Activated CD4-positive, alpha-beta T cell treated with anti-CD3 and anti-CD28 coated beads, Interleukin-2, amount 10 ng/mL, durations not matched to agents 7 days and 5 days (primary cell): ENCODE measurements at places on chromosomes 2 and 18. TPM values are rescaled to one million over a fixed set of nuclear protein-coding genes. Genes with fewer than 3 reads are reported as not detected.

GRCh38 chr2:240402566-240403272 is 32.7 kb upstream of the GPC1 start:
- H3K27ac ChIP-seq, result peak overlapping the region; percentile 88
- no peaks in the 10 kb centered on the region for H3K27me3 ChIP-seq
- no peaks in the 10 kb centered on the region for H3K36me3 ChIP-seq
- H3K4me1 ChIP-seq, result peaks cover 21% of the 10 kb centered on the region

GRCh38 chr18:3384664-3385563 is 65.1 kb upstream of the TGIF1 start:
- no peaks in the 10 kb centered on the region for H3K4me1 ChIP-seq
- no peaks in the 10 kb centered on the region for H3K36me3 ChIP-seq
- no peak overlapping the region for H3K27ac ChIP-seq
- no peak for DNase-seq
- H3K27me3 ChIP-seq, result no peaks in the 10 kb centered on the region

The POTEC gene
- not detected for total RNA-seq

GRCh38 chr2:136324966-136325365 is 207.0 kb upstream of the CXCR4 start:
- DNase-seq, result no peak
- H3K4me1 ChIP-seq, result peaks cover 68% of the 10 kb centered on the region
- no peaks in the 10 kb centered on the region for H3K27me3 ChIP-seq

The GAREM2 gene
- 3.5 TPM for total RNA-seq

GRCh38 chr2:160574468-160575140 is 81.0 kb upstream of the RBMS1 start:
- H3K36me3 ChIP-seq, result peaks cover 1% of the 10 kb centered on the region
- H3K27ac ChIP-seq, result no peak overlapping the region
- no peak overlapping the region for H3K4me3 ChIP-seq

GRCh38 chr2:229775614-229776313 is 61.4 kb upstream of the DNER start:
- peaks cover 17% of the 10 kb centered on the region for H3K4me1 ChIP-seq
- DNase-seq, result no peak
- no peak overlapping the region for H3K27ac ChIP-seq
- no peak overlapping the region for H3K4me3 ChIP-seq
- H3K36me3 ChIP-seq, result peaks cover 61% of the 10 kb centered on the region
- no peaks in the 10 kb centered on the region for H3K27me3 ChIP-seq

The BOK gene
- not detected for total RNA-seq

- H3K36me3 ChIP-seq, result no peaks in the 10 kb centered on the region
- no peak overlapping the region for H3K27ac ChIP-seq
- no peaks in the 10 kb centered on the region for H3K4me1 ChIP-seq
- DNase-seq, result no peak
- no peaks in the 10 kb centered on the region for H3K27me3 ChIP-seq
Measured at GRCh38 chr2:46116553-46116991, 180.6 kb upstream of the EPAS1 start.

The UPP2 gene
- not detected for total RNA-seq

DNA sequence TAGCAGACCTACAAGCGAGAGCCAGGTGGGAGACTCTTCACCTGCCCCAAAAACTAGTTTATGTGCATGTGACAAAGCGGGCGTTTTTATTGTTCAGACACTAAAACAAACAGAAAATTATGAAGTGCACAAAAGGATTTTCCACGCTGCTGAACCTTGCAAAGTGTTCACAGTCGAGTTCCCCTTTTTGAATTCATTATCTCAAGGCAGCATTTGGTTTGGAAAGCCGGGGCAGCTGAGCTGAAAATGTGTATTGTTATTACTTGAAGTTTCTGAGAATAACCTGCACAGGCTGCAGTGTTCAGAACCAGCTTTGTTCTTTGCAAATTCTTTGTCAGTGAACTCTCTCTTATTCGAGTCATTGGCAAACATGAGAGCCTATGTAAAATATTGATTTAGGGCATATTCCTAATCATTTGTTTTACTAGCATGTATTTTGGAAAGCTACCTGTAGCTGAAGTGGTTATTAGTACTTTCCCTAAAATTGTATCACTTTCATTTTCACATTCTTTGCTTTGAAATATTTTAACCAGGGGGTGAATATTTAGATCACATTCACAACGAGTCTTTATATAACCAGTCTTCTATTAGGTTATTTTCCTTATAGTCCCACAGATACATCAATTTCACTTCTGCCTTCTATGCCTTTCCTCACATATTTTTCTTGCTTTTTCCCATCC is 59.5 kb downstream of the LRRTM1 start:
- no peak for DNase-seq
- H3K4me3 ChIP-seq, result no peak overlapping the region
- H3K27ac ChIP-seq, result no peak overlapping the region
- no peaks in the 10 kb centered on the region for H3K4me1 ChIP-seq

DNA sequence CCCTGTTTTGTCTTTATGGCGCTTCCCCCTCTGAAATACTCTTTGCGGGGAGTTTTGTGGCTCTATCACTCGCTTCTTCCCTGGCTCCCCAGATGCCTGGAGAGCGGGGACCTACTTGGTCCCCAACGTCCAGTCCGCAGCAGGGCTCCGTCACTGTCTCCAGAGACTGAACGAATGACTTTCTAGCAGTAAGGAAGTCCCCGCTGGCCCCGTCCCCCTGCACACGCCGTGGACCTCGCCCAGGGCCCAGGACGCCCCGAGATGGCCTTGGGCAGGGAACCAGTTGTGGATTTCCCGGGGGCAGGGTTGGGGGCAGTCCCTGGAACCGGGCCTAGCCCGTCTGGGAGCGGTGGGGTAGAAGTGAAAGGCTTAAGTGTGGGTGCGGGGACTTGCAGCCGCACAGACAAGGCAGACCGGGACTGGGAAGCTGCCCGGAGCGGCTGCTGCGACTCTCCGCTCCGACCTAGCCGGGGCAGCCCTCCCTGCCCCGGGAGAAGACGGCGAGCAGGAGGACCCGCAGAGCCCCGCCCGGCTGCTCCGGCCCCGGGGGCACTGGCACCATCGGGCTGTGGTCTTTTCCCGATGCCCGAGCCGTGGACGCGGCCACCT is 821 bp upstream of the EPHA4 start:
- peaks cover 54% of the 10 kb centered on the region for H3K27me3 ChIP-seq
- peak overlapping the region; percentile 83 for H3K4me3 ChIP-seq
- H3K36me3 ChIP-seq, result peaks cover 20% of the 10 kb centered on the region
- H3K27ac ChIP-seq, result peak overlapping the region; percentile 69
- DNase-seq, result peak; percentile 17

The ZNF638 gene
- total RNA-seq, result 87.6 TPM

- H3K27ac ChIP-seq, result no peak overlapping the region
- H3K36me3 ChIP-seq, result no peaks in the 10 kb centered on the region
- no peak for DNase-seq
- peaks cover 9% of the 10 kb centered on the region for H3K4me1 ChIP-seq
Measured at GRCh38 chr2:241775223-241776177, 1.1 kb upstream of the GAL3ST2 start.

GRCh38 chr2:67295406-67295805 is 101.7 kb upstream of the ETAA1 start:
- no peak overlapping the region for H3K27ac ChIP-seq
- H3K4me3 ChIP-seq, result no peak overlapping the region
- no peaks in the 10 kb centered on the region for H3K27me3 ChIP-seq

The LRATD1 gene
- total RNA-seq, result not detected

The PPP4R3B gene
- 80.9 TPM for total RNA-seq

DNA sequence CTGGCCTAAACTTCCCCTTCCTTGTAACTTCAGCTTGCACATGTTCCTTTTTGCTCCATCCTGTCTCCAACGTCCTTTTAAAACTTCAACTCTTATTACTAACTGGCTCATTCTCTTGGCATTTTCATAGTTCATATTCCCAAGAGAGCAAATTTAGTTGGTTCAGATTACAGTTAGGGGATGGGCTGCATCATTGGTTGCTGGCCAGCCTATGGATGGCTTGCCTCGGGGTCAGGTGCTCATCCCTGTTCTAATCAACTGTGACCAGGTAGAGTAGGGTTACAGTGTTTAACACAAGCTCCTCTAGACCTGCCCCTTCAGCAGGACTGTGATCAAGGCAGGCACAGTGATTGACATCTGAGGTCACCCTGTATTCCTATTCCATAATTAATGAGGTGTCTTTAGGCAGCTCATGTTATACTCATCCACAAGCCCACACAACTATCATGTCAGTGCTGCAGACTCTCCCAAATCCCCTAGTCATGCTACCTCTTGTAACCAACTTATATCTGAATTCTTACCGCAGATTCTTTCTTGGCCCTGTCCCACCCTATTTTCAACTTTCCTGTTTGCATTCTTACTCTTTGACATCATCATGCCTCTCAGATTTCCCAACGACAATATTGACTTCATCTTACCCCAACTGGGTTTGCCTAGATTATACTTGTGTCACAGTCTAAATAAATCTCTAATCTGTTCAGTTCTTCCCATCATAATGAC is 293.3 kb downstream of the MTX2 start:
- peaks cover 45% of the 10 kb centered on the region for H3K27me3 ChIP-seq
- H3K4me1 ChIP-seq, result no peaks in the 10 kb centered on the region
- no peak overlapping the region for H3K4me3 ChIP-seq
- H3K36me3 ChIP-seq, result no peaks in the 10 kb centered on the region
- DNase-seq, result no peak
- H3K27ac ChIP-seq, result no peak overlapping the region

- H3K27me3 ChIP-seq, result no peaks in the 10 kb centered on the region
- no peaks in the 10 kb centered on the region for H3K36me3 ChIP-seq
- H3K4me3 ChIP-seq, result no peak overlapping the region
- no peak for DNase-seq
Measured at GRCh38 chr18:43590182-43590903, 313.1 kb upstream of the SYT4 start.

The ONECUT2 gene
- not detected for total RNA-seq

- H3K27ac ChIP-seq, result no peak overlapping the region
- H3K4me3 ChIP-seq, result no peak overlapping the region
- peaks cover 44% of the 10 kb centered on the region for H3K36me3 ChIP-seq
- no peak for DNase-seq
Measured at GRCh38 chr18:14120926-14121325, 11.3 kb downstream of the ZNF519 start.

DNA sequence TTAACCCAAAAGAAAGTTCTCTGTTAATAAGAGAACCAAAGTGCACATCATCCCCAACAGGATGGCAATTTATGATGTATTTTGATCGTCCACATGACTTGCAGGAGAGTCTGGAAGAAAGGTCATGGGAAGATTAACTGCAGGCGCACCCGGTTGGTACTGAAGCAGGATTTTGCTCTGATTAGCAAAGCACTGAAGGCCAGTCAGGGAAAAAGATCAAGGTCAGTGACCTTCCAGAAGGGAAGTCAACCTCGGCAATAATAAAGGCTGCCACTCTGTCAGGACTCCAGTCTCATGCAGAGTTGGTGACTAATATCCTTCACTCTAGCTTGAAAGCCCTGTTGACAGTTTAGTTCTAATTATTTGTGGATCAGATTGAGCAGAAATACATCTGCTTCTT is 432.7 kb upstream of the RAB12 start:
- H3K27me3 ChIP-seq, result no peaks in the 10 kb centered on the region
- no peaks in the 10 kb centered on the region for H3K36me3 ChIP-seq
- H3K4me3 ChIP-seq, result no peak overlapping the region
- H3K27ac ChIP-seq, result no peak overlapping the region
